Activated CD4-positive, alpha-beta memory T cell treated with anti-CD3 and anti-CD28 coated beads for 36 hours (primary cell): ENCODE measurements at places on chromosomes 12 and 14. TPM values are rescaled to one million over a fixed set of nuclear protein-coding genes. Genes with fewer than 3 reads are reported as not detected.

The TAC3 gene
- total RNA-seq, result not detected

The SPIC gene
- total RNA-seq, result not detected

The TNFAIP2 gene
- total RNA-seq, result 0.56 TPM

The CLEC7A gene
- not detected for total RNA-seq

The RAPGEF3 gene
- total RNA-seq, result 2.5 TPM
